Cardiac ventricle fibroblast (primary cell): ENCODE measurements at places on chromosomes 3 and 15. TPM values are rescaled to one million over a fixed set of nuclear protein-coding genes. Genes with fewer than 3 reads are reported as not detected.

EXOG gene
- total RNA-seq, result 4.4 and 7.2 TPM in 2 replicates

CLRN1 gene
- total RNA-seq, result not detected in 2 replicates

DLL4 gene
- total RNA-seq, result 3.1 and 3.3 TPM in 2 replicates

BCL6 gene
- total RNA-seq, result 36.2 and 42.2 TPM in 2 replicates

HRG gene
- not detected in 2 replicates for total RNA-seq

NEK10 gene
- total RNA-seq, result 4.4 and 8.5 TPM in 2 replicates

TMEM266 gene
- not detected in 2 replicates for total RNA-seq

UROC1 gene
- not detected in 2 replicates for total RNA-seq
